ENCODE measurements at places on chromosomes 3 and 15. TPM values are rescaled to one million over a fixed set of nuclear protein-coding genes. Genes with fewer than 3 reads are reported as not detected.

GRCh38 chr3:64140651-64141050, 84.6 kb downstream of the PRICKLE2 start:
- no peak for DNase-seq

DNA sequence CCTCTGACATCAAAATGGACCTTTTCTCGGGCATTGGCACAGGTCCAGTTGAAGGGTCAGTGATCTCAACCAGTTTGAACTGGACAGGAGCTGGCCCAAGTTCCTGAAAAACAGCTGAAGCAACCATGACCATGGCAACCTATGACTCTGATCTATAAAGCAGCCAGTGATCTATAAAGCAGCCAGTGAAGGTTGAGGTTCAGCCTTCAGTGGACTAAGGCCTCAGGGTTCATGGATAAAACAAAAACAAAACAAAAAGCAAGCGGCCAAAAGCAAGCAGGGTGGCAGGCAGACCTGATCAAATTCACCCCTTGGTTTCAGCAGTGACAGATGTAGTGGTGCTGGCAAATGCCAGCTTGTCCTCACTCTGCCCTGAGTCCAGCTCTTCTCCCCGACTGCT, 10.0 kb upstream of the CHRNB4 start:
- DNase-seq = no peak

- DNase-seq = no peak
These were observed 691.7 kb upstream of the CBLB start for GRCh38 chr3:106560451-106560966.

DNA sequence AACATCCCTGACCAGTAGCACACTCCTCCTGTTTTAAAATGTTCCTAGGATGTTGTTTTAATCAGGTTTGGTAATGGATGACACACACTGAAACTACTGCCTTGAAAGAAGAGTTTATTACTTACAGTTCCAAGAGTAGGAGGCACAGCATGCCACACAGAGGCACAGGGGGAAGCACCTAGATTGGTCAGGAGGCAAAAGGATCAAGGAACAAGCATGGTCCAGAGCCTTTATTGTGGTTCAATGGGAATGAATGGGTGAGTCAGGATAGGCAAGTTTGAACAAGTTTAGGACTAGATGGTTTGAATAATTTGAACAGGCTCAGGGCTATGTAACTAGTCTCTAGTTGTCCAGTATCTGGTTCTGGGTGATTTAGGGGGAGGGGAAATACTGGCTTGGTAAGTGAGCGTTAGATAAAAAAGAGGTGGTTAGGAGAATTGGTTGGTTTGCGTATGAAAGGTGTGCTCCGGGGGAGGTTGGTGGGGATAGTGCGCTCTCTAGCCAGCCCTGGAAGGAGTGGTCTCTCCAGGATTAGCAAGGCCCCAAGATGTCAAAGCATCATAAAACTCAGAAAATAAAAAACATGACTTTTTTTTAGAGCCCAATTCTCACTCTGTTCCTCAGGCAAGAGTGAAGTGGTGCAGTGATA, 35.1 kb downstream of the TMOD3 start:
- no peak for DNase-seq

DNA sequence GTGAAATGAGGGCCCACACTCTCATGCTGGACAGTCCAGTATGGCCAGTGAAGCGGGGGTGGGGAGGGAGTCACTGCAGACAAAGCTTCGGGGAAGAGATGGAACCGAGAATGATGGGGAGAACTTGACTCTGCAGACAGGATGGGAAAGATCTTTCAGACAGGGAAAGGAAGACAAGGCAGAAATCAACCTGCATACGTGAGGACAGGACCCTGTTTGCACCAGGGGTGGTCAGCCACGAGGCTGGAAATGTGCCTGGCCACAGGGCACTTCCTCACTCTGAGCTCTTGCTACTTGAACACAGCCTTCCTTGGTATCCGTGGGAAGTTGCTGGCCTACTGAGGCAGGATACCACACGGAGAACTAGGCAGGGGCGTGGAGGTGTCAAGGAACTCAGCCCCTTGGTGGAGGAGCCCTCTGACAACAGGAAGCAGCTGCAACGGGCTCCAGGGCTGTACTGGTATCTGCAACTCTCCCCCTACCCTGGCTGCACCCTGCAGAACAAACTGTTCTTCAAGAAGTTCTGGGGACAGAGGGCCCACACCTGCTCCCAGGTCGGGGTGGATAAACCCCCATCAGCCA, 9.3 kb upstream of the SRP14 start:
- DNase-seq = no peak

DNA sequence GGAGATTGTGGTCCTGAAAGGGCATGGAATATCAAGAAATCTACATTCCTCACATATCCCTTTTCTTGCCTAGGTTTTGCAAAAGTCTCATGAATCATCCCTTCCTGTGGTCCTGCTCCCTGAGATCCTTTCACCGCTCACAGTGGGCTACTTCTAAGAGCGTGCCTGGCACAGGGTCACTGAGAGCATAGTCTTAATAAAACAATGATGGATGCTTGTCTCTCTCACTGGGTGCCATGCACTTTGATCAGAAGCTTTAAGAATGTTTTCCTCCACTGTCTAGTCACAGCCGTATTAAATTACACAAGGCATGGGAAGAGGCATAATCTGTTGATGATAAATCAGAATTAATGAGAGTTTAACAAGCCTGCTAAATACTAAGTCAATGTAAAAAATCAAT, 269.7 kb upstream of the ATP10A start:
- DNase-seq = no peak

- no peak for DNase-seq
These were observed 275.6 kb downstream of the XXYLT1 start for GRCh38 chr3:194995334-194995733.

DNA sequence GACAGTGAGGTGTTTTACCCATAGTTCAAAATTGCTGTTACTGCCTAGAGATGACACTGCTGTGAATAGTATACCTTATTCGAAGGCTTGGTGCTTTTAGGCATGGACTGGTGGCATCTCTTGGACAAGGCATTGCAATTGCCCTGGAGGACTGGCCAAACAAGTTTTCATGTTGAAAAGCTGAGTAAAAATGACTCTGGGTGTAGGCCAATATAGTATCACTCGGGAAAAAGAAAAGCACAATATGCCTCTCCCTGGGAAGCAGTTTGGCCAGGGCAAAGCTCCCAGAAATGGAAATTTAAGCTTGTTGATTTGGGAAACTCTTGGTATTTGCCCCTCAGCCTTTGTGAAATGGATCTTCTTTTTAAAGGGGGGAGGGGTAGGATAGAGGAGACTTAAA, 54.8 kb downstream of the ZNF609 start:
- no peak for DNase-seq

DNA sequence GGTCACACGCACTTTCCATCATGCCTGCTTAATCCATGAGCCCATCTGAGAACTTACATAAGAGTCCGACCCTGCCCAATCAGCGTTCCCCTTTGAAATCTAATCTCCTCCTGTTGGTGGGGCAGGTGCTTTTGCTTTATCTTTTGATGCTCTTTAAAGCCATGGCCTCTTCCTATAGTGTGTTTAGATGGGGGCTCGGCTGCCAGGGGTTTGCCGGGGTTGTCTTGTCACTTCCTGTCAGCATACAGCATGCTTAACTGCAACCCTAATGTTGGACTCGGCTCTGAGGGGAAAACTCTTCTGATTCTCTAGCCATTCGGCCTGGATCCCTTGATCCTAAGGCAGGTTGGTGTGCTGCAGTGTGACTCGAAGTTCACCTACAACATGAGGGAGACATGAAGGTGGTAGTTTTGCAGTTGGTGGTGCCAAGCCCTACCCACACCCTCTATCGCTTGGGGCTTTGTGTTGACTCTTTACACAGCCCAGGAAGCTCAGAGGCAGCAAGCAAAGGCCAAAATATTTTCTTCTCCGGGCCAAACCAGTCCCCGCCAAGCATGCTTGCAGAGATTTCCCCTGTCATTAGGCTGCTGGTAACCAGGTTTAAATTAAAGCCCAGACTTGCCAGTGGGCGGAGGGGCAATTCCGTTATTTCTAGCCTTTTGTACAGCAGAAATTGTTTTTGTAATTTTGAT, 218.7 kb downstream of the FEZF2 start:
- DNase-seq = no peak

- DNase-seq = no peak
These were observed 75.8 kb downstream of the AAGAB start for GRCh38 chr15:67178569-67179210.

- no peak for DNase-seq
These were observed 36.0 kb downstream of the USP13 start for GRCh38 chr3:179688850-179689249.

DNA sequence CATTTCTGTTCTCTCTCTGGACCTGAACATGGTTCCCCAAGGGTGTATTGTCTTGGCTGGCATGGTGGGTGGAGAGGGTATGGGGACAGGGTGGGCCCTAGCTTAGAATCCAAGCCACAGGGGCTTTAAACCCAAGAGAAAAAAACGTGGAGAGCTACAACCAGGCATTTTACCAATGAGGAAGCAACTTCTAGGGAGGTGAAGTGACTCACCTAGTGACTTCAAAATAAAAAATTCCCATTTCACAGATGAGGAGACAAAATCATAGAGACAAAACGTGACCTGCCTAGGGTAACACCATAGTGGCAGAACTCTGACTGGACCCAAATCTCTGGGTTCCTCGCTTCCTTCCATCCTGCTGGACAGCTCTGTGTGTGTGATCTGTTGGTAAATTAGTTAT, 216.8 kb downstream of the RPLP1 start:
- no peak for DNase-seq

DNA sequence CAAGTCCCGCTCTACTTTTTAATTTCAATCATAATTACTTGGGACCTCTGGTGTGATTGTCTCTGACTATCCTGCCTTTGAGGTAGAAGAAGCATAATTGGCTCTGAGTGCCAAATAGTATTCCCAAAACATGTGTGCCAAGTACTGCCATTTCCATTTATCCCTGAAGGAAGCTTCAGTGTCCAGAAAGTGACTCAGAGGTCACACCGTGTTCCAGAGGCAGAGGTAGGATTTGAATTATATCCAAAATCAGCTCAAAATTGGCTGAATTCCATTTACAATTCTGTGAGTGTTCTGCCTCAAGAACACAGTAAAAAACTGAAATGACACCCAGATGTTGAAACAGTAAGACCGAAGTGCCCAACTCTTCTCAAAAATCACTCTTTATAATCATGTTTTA, 255.3 kb downstream of the RSL24D1 start:
- DNase-seq = no peak

GRCh38 chr3:173241727-173242126, 100.7 kb upstream of the SPATA16 start:
- DNase-seq = no peak

- DNase-seq = no peak
These were observed 6.7 kb downstream of the ZNF860 start for GRCh38 chr3:31988271-31988670.

DNA sequence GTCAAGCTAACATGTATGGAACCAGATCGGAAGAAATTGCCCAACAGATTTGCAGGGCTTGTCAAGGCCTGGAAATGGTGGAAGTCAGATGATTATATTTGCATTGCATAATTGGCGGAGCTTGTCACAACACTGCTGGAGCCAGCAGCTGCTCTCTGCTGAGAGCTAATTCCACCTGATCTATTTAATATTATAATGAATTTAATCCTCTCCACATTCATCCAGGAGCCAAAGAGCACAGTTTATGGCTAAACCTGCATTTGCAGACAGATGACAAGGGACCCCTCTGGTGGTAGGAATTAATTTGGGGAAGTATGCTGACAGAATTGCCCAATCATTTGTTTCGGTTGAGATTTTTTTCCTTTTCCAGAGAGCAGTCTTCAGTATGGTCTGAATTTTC, 730.2 kb downstream of the TUSC7 start:
- DNase-seq = no peak

- DNase-seq = no peak
These were observed 57.6 kb downstream of the AAGAB start for GRCh38 chr15:67196672-67197363.

- no peak for DNase-seq
These were observed 25.9 kb upstream of the RNU6-1 start for GRCh38 chr15:67865766-67866165.

DNA sequence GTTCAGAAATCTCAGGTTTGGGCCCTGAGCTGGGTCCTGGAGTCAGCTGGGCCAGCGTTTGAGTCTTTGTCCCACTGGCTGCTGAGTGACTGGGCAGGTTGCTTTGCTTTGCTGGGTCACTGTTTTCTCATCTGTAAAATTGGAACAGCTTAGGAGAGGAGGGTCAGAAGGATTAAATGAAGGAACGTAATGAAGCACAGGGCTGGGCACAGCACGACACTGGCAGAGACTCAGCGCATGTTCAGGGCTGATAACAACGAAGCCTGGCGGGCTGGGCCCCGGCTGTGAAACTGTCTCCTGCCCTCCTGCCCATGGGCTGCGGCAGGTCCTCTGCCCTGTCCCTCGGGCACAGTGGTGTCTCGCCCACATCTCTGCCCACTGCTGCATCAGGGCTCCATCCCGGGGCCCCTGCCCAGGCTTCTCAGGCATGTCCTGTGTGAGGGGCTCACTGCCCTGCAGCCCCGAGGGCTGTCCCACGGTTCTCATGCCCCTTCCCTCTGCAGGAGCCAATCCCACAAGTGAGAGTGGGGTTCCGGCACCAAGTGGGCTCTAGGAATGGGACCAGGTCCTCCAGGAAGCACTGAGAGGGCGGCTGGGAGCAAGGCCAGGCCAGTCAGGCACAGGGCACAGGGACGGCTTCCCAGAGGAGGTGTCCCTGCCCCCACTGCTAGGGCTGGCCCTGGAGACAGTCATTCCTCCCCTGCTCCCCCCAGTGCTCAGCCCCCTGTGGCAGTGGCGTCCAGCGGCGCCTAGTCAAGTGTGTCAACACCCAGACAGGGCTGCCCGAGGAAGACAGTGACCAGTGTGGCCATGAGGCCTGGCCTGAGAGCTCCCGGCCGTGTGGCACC, 88.0 kb downstream of the TBC1D2B start:
- no peak for DNase-seq

DNA sequence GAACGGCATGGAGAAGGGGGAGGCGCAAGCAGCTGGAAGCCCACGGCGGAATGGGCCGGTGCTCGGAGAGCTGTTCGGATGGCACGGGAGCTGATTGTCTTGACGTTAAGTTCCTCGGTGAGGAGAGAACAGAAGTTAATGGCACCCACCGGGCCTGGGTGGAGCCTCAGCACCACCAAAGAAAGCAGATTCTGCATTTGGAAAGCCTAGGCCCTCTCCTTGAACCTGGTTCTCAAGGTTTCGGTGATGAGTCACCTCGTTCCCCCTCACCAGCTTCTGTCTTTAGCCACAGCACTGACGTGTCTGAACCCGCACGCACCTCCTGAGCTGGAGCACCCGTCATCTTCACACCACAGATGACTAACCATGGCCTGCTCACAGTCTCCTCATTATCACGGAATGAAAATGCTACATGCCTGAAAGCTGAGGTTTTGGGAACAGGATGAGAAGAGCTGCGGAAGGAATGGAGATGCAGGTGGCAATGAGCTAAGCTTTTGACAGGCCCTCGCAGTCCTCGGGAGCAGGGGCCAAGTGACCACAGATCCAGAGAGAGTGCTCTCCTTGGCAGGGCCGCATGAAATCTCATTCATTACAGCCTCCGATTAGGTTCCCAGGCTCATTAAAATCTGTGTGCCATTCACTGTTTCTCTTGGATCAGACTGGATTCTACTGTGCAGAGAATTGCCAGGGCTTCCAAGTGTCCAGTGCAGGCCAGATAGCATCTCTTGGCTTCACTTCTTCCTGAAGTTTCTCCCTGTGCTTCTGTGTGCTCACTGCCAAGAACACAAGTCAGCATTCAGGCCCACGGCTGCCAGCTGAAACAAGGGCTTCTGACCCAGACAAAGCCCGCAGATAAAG, 96.3 kb upstream of the DLG1 start:
- no peak for DNase-seq

KCNAB1 gene
- total RNA-seq = 1.1 TPM

DIPK2A gene
- total RNA-seq = 28.0 TPM

ARF4 gene
- 118 TPM for total RNA-seq
